RWPE1 (cell line): ENCODE measurements at places on chromosomes 3 and 15.

DNA sequence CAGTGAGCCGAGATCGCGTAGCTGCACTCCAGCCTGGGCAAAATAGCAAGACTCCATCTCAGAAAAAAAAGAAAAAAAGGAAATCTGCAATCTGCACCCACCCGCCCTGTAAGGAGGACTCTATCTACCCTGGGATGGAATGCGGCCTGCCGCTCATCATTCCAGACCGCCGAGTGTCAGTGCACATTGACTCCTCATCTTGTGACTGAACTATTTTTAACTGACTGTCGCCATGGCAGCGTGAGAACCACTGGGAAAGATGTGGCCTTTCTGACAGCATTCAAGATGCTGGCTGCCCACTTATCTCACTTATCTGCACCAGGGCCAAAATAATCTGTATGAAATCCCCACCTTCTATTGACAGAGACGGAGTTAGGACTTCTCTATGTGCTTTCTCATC is 38.8 kb upstream of the ANKRD34C start:
- DNase-seq, result no peak

DNA sequence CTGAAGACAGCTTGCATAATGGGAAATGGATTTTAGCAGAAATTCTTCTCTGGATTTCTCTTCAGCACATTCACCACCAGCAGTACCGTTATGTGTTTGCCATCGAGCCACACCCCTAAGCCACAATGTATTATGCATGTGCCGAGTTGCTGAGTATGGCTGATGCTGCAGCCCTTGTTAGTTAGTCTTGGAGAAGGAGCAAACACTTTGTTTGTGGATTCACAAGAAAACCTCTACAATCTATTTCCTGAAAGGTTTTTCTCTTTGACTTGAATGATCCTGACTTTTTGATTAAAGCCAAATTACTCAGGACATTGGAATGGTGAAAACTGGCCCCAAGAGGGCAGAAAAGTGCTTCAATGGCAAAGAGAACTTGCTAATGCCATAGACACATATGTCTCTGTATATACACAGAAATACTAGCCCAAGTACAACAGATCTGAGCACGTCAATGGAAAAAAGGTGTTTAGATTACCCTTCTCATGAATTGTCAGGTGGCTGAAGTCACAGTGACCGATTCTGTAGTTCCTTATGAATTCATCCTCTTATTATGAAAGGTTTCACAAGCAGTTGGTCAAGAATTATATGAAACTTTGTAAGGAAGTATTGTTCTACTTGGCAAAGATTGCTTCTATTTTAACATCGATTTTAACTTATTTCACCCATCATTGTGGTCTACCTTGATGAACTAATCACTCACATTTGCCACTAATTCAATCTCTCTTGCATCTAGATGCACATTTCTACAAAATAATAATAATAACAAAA is 103.0 kb downstream of the P3H2 start:
- DNase-seq, result peak; percentile 36

DNA sequence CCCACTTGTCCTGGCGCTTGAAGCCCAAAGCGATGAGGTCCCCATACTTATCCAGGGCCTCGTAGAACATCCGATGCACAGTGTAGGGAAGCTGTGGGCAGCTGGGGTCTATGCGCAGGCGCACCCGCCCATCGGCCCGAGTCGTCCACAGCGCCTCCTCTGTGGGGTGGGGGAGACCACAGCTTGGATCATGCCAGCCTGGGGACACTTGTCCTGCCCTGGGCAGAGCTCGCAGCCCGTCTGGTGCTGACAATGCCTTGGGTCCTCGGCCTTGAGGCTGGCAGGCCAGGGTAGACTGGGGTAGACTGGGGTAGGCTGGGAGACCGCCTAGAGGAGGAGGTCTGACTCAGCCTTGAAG is 39.8 kb downstream of the ACSBG1 start:
- no peak for DNase-seq

GRCh38 chr15:92244703-92245102 is 149.0 kb upstream of the ST8SIA2 start:
- DNase-seq, result no peak

DNA sequence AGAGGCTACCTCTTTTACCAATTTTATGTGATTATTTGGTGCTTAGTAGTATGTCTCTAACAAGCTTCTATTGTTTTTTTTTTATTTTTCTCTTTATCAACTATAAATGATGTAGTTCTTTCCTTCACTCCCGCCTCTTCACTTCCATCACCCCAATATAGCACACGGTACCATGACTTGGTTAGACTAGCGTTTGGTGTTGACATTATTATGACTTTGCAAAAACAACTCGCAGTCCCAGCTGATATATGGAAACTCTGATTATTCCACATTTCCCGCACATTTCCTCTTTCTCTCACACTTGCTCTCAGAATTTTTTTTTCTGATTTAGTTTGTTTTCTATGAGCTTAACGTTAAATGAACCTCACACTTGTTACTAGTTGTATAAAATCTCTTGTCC is 162.2 kb downstream of the GREM1 start:
- no peak for DNase-seq

DNA sequence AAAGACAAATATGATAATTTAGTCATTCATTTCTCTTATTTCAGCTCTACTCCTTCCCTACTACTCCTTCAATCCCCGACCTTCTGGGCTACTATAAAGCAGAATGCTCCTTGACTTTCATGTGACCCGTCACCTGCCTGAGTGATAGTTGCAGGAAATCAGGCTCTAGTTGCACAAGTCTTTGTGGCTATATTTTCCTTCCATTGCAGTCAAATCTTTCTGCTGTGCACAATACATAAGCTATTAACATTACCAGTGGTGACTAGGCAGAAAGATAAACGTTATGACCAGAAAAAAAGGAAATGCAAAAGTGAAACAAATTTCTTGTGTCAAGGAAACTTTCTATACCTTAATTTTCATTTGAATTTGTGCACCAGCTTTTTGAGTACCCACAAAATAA is 2.3 kb downstream of the SUCNR1 start:
- DNase-seq, result no peak

DNA sequence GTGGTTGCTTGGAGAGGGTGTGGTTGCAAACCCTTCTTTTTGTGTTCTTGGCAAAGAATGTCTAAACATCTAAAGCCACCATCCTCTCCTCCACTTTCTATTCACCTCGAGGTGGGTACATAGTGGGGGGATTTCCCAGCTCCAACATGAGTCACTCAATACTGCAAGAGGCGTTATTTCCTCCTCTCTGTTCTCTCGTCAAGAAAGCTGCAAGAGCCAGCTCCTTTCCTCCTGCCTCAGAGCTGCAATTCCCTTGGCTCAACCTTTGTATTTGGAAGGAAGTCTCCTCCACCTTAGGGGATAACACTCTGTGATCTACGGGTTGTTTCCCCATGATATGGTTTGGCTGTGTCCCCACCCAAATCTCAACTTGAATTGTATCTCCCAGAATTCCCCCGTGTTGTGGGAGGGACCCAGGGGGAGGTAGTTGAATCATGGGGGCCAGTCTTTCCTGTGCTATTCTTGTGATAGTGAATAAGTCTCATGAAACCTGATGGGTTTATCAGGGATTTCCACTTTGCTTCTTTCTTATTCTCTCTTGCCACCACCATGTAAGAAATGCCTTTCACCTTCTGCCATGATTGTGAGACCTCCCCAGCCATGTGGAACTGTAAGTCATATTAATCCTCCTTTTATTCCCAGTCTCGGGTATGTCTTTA is 138.4 kb downstream of the PLCL2 start:
- no peak for DNase-seq

DNA sequence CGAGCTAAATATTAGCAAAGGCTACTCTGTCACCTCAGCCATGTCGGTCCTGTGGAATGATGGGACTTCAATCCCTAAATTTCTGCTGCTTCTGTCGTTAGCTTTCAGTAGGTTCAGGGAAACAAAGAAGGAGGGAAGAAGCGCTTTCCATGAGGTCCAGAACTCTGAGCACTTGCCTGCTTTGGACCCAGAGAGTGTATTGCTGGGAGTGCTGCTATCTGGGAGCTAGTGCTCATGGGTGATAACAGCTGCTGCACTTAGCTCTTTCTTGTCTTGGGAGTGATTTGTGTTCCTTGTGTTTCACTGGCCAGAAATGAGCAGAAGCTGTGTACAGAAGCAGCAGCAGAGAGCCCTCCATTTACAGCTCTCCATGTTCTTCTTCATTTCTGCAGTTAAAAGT is 369.8 kb downstream of the DIPK2A start:
- no peak for DNase-seq

DNA sequence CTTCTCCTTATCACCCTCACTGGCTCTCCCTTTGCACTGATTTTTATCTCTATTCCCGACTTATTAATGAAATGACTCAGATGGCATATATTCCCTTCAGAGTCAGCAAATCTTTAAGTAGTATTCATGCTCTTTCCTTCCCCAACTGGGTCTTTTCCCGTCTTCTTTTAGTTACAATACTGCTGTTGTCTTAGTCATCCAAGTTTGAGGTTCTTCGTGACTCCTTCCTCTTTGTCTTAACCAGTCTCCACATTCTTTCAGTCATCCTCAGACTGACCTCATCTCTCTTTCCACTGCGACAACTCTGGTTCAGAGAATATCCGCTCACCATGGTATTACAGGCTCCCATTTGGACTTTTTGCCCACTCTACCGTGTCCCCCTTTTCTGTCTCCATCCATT is 12.4 kb downstream of the WDR5B start:
- DNase-seq, result no peak

DNA sequence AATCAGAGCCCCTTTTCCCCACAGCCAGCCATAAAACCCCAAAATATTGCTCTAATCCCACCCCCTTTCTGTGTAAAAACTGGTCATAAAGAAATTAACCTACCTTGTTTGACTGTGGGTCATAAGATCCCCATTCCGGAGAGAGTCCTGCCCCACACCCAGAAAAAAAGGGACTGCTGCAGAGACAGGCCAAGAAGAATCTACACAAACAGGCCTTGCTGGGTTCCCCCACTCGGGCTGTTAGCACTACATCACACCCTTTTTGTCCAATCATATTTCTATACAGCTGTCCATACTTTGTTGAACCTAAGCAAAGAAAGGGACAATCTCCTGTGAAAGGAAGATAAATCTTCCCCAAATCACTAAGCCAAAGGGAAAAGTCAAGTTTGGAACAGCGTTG is 84.4 kb upstream of the MFGE8 start:
- no peak for DNase-seq

DNA sequence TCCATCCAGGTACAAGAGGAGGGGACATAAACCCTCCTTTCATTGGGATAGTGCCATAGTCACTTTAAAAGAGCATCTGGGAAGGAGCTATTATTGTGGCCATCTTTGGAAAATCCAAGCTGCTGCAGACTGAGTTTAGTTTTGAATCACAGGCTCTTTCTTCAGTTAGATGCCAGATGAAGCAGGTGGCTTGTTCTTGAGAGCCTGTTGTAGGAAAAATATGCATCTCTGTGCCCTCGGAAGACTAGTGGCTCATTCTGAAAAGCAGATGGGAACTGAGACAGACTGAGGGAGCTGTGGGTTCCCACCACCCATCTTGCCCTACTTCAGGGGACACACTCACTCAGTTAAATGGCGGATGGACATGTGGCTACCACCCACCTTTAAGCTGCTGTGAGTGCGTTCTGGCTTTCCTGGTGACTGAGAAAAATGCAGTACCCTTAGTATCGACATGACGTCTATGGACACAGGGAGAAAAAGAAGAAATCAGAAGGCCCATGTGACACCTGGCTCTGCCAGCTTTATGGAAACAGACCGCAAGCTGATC is 50.2 kb downstream of the RARB start:
- DNase-seq, result no peak

- DNase-seq, result no peak
Measured at GRCh38 chr15:39999538-40000200, 39.3 kb downstream of the SRP14 start.

GRCh38 chr3:14305324-14305723 is 97.1 kb upstream of the SLC6A6 start:
- DNase-seq, result no peak

GRCh38 chr3:72266016-72266370 is 481.0 kb upstream of the PROK2 start:
- DNase-seq, result no peak

- peak; percentile 74 for DNase-seq
Measured at GRCh38 chr3:169772897-169773816, at the start of gene MYNN. Gene MYNN, plus strand, starts transcription at chr3:169773396. Its CDS starts 900 bp downstream, at chr3:169774296.

DNA sequence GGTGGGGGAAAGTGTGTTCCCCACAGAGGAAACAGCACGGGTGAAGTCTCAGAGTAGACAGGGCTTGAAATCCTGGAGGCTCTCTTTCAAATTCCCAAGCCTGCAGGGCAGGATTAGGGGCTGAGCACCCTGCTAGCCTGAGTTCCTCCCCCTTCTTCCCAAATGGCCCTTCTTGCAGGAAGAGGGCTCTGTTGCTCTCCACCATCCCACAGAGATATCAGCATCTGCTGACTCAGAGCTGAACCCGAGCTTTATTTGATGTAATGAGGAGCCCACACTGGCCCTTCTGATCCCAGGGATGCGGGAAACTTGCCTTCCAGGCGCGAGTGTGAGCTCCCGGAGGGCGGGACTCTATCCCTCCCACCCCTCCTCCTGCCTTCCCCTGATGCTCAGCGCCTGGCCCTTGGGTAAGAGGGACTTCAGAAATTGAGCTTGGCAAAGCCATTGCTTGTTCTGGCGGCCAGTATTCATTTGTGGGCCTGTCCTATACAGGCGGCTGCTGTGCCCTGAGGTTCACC is 1.4 kb upstream of the STRA6 start:
- DNase-seq, result no peak

DNA sequence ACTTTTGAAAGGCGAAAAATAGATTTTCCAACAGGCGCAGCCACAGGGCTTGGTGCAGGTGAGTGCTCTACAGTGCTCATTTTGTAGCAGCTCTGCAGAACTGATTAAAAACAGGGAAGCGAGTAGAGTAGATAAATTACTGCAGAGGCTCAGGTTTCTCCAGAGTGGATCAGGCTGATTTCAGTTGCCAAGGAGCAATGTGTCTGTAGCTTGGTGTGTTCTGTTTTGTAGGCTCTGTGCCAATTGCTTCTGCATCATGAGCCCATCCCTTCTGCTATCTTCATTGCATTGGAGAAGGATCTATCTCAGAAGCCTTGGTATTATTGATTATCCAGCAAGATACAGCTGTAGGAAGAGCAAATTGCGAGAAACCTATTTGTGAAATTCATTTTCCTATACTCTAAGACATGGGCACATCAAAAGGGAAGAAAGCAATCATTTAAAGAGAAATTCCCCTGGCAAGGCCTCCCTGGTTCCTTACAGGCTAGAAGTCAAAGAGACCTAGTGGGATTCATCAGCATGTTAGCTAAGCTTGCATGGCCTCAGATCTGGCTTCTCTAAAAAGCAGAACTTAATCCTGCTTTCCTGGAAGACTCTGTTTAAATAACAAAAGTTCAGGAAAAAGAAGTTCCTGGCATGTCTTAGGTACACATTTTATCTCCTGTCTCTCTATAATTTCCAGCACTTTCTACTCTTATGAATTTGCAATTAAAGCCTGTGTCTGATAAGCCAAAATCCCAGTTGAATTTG is 432.4 kb upstream of the ATP10A start:
- no peak for DNase-seq

- peak; percentile 70 for DNase-seq
Measured at GRCh38 chr3:52406231-52406661, 38.7 kb downstream of the SEMA3G start.

GRCh38 chr3:176514297-176514696 is 683.0 kb downstream of the TBL1XR1 start:
- peak; percentile 9 for DNase-seq

DNA sequence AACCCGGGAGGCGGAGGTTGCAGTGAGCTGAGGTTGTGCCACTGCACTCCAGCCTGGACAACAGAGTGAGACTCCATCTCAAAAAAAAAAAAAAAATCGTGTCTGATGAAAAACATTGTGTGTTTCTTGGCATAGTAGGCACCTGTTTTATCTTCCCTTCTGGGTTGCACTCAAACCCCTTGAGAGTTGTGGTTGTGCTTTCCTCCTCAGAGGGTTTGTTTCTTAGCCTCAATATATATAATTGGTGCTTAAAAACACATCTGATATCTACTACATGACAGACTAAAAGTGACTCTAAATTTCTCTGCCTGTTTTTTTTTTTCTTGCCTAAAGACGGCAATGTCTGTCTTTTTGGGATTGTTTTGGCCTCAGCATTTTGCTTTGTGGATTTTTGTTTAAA is 7.6 kb downstream of the NR1D2 start:
- DNase-seq, result no peak
